Urinary bladder (tissue), 4 donors: ENCODE measurements at places on chromosomes 16 and 17. TPM values are rescaled to one million over a fixed set of nuclear protein-coding genes. Genes with fewer than 3 reads are reported as not detected.

The CSH1 gene
- not detected for polyA plus RNA-seq

DNA sequence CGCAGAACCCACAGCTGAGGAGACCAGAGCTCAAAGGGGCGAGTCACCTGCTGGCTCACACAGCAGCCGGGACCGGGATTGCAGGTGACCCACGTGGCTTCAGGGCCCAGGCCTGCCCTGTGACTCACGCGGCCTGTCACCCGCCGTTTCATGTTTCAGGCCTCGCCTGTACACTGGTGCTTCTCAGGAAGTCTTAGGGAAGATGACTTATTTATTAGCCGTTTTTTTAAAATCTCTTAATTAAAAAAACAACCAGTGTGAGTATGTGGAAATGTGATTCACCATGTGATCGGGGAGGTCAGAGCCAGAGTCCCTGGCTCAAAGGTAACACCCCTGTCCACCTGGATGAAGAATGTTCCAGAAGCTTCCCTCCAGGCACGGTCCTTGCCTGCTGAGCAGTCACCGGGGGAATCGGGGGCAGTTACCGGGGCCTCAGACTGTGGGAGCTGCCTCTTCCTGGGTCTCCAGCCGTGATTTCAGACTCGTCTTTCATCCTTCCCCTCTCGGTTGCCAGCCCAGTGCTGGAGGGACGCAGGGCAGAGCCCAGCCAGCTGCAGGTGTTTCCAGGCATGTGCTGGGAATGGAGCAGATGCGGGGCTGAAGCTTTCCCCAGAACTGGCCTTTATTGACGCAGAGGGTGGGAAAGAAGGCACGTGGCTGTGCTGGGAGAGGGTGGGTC, 49.3 kb downstream of the CMIP start:
- no peak for DNase-seq

DNA sequence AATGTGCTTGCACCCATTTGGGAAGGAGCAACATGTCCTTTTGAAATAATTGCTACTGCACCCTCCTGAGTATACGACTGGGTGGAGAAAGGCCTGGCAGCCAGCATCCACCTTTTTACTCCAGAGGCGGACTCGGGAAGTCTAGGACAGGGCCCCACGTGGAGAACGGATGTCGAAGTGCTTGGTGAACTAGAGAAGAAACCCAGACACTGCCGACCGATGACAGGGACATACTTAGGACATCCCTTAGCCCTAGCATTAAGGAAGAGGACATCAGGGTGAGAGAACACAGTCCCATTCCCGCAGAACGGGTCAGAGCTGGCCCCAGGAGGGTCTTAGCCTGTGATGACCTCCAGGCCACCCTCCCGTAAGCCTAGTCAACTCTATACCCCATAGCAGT, 3.8 kb downstream of the YBX2 start:
- DNase-seq: no peak

The EPX gene
- polyA plus RNA-seq: not detected

DNA sequence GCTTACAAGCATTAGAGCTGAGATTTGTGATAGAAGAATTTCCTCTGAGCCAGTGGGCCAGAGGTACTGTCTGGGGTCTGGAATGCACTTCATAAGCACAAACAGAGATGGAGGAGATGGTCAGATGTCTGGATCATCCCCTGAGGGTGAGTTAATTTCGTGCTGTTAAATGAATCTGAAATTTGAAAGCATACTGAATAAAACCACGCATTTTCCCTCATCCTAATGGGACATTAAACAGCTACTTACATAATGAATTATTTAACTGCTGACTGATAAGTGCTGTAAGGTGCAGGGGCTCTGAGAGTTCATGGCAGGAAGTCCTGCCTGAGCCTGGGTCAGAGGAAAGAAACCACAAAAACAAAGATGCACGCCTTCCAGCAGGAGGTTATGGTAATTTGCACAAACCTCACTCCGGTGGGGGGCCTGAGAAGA, 136.3 kb upstream of the XYLT1 start:
- DNase-seq: no peak

The ODAD4 gene
- 2.0 TPM for polyA plus RNA-seq

GRCh38 chr16:84068041-84068440, 25.4 kb upstream of the SLC38A8 start:
- no peak for DNase-seq

DNA sequence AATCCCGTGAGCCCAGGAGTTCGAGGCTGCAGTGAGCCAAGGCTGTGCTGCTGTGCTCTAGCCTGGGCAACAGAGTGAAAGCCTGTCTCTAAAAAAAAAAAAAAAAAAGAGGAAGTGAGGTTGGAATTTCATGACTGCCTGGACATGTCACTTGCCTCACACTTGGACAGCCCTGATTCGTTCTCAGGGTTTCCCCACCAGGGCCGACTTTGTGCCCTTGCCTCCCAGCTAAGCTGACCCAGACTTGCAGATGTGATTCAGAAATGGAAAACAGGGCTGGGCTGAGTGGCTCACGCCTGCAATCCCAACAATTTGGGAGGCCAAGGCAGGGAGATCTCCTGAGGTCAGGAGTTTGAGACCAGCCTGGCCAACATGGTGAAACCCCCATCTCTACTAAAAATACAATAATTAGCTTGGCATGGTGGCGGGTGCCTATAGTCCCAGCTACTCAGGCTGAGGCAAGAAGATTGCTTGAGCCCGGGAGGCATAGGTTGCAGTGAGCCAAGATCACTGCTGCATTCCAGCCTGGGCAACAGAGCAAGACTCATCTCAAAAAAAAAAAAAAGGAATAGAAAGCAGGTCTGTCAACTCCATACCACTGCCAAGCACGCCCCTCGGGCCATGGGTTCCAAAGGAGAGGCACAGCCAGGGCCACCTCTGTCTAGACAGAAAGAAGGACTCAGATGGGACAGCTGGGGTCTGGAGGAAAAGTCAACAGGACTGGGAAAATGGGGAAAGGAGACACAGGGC, 46.9 kb downstream of the SOCS1 start:
- no peak for DNase-seq

DNA sequence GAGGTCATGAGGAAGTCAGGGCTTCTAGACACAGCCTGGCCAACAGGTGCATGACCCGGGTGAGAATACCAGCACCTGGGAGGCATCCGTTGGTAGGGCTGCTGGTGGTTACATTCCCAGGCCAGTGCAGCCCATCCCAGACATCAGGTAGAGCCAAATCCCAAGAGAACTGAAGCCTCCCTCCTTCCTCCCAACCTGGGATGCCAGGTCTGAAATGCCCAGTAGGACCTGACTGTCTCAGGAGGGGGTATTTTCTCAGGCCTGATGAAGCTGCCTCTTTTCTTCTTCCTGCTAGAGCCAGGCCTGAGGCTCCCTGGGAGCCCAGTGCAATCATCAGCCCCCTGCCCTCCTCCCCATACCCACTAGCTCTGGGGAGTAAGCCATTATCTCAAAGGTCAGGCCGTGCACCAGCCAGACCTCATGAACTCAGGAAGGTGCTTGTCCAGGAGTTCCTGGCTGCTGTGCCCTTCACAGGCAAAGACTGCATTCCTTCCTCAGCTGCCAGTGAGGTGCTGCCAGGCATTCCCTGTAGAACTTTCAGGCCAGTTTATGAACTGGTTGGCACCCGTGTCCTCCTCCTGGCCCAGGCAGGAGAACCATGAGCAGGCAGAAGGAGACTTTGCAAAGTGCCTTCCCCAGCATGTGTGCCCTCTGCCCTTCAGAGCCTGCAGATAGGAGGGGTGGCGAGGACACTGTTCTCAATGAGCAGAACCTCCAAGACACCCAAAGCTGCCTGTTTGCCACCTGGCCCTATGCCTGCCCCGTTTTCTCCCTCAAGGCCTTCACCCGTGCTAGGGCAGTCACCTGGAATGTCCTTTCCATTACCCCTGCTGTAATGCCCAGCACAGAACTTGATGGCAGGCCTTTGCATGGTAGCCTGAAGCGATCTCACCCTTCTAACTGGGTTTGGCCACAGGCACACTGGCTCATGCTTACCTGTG, 7.6 kb downstream of the TBX2 start:
- no peak for DNase-seq

GRCh38 chr17:1231456-1231855, 38.8 kb upstream of the BHLHA9 start:
- DNase-seq: no peak

DNA sequence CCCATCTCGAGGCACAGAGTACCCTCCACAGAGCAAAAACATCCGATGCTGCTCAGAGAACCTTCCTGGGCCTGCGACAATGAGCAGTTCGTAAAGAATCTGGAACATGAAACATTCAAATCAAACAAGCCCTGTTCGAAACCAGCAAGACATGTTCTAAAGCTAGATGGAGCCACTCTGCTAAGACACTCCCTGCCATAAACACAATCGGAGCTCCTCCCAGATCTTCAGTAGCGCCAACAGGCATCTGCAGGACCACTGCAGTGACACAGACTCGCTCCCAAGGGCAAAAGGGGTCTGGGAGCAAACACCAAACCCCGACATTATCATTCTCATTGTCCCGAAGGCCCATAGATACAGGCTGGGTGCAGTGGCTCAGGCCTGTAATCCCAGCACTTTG, 108.7 kb downstream of the ZFHX3 start:
- no peak for DNase-seq

The PTX4 gene
- polyA plus RNA-seq: 0.10 TPM

GRCh38 chr16:3650631-3651265, 3.7 kb upstream of the DNASE1 start:
- DNase-seq: no peak

DNA sequence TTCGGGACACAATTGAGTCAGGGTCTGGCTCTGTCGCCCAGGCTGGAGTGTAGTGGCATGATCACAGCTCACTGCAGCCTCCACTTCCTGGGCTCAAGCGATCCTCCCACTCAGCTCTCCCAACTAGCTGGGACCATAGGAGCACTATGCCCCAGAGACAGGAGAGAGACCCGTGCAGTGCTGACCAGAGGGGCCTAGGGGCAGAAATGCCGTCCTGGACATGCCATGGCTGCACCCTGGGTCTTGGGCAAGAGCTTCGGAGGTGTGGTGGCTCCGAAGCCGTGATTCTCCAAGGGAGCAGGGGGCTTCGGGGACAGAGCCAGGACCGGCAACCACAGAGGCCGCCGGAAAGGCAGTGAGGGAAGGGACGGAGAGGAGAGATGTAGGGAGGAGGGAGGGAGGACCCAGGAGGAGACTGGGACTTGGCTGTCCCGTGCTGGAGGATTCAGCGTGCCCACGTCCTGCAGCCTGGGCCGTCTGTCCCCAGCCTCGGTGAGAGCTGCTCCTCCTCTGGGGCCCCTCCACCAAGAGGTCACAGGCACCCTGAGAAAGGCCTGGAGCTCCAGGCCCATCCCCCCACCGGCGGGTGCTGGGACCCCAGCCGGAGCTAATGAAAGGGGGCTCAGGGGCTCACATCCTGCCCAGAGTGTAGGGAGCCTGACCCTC, 21.9 kb downstream of the TPSD1 start:
- no peak for DNase-seq

DNA sequence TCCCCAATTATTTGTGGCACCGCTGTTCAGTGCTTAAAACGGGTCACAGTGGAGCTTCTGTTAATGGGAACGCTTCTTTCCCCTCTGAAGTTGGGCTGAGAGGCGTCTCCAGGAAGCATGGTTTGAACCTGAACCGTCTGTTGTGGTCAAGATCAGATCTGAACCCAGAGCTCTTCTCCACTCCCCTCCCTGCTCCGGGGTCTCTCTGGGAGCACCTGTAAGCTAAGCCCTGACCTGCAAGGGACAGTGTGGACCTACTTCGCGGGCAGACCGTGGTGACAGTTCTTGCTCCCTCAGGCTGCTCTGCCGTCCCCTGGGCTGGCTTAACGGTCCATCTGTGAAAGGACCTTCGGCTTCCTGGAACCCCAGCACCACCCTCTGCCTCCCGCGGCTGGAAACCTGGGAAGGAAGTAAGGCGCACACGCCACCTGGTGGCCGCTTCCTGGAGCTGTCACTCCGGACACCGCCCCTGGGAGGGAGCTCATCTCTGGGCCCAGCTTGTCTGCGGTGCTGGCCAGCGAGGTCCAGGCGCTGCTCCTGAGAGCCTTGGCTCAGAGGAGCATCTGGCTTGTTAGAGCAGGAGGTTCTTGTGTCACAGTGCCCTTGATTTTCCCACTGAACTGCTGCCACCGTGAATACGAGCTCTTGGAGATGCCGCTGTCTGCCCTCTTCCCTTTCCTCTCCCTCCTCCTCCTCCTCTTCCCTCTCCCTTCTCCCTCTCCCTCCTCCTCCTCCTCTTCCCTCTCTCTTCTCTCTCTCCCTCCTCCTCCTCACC, 518.5 kb upstream of the EEF2KMT start:
- peak; percentile 21 for DNase-seq

DNA sequence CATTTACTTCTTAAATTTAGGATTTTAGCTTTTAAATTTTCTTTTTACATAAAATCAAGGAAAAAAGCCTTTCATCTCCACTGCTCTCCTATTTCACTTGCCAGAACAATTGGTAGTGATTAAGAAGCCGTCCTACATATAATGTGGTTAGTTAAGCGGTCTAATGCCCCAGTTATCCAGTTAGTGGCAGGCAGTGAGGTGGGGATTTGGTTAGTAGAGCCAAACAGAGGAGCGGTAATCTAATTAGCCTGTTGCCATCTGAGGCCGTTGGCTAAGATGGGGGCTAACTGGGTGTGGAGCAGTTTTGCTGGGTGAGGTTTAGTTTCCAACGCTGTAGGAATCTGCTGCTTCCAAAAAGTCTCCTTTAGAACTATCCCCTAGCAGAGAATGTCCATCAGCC, 22.4 kb downstream of the SNX11 start:
- DNase-seq: no peak

- no peak for DNase-seq
Measured at GRCh38 chr17:70098030-70098429, 23.0 kb downstream of the KCNJ16 start.

GRCh38 chr17:35183332-35183731, 10.9 kb downstream of the SLC35G3 start:
- DNase-seq: no peak

DNA sequence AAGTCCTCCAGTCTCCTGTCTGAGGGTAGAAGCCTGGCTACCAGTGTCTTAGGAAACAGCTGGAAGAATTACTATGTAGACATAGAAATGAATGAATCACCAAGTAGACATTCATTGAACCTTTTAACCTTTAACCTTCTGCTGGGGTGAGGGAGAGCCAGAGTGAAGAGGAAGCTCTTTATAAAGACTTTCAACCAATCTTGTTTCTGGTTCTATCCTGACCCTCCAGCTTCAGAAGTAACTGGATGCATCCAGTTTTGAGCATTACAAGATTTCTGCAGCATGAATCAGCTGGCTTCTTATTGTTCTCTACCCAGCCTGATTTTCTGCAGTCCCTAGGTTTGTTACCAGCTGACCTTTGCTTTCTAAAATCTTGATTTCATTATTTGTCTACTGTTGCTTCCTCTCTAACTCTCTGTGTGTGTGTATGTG, 8.5 kb downstream of the TEKT1 start:
- no peak for DNase-seq

The CIBAR2 gene
- not detected for polyA plus RNA-seq

The KRTAP2-3 gene
- not detected for polyA plus RNA-seq

The PRSS36 gene
- 2.6 TPM for polyA plus RNA-seq

- DNase-seq: no peak
Measured at GRCh38 chr17:30965686-30966085, 5.2 kb upstream of the RNF135 start.

- DNase-seq: no peak
Measured at GRCh38 chr17:14301279-14302090, 604 bp downstream of the HS3ST3B1 start.

GRCh38 chr16:88766975-88767374, 18.0 kb downstream of the PIEZO1 start:
- no peak for DNase-seq

- DNase-seq: no peak
Measured at GRCh38 chr17:66467766-66468165, 165.4 kb downstream of the PRKCA start.
